Karpas-422 (cell line): ENCODE measurements at places on chromosomes 12 and 14.

GRCh38 chr12:14956024-14956891 lies 5.1 kb downstream of the ARHGDIB start:
- DNase-seq: peak; percentile 71

DNA sequence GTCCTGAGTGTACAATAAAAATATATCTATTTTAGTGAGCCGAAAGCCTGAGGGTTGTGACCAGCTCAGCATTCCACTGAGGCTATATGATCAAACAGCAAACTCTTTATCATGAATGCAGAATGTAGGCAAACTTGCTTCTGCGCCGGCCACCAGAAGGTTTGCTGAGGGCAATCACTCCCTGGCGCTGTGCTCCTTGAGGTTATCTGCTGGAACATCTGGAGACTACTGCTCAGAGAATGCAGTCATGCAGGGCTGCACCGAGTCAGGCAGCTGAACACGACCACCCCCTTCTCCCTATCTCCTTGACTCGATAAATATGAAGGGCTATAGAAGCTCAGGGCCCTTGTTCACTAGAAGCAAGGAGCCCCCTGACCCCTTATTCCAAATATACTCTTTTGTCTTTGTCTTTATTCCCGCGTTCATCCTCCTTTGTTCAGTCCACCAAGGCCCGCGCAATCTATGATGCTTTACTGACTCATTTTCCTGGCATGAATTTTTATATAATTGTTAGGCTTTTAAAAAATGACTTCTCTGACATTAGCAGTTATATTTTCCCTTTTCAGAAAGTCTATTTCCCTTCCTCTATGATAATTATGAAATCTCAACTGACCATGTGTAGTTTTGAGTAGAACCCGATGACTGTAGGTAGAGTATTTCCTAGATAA lies 1089.3 kb downstream of the SLC16A7 start:
- peak; percentile 43 for DNase-seq

- peak; percentile 67 for DNase-seq
Observed at GRCh38 chr12:1842183-1842904, 22.0 kb downstream of the LRTM2 start.

- peak; percentile 67 for DNase-seq
Observed at GRCh38 chr12:31749024-31749704, 20.3 kb upstream of the AMN1 start.

GRCh38 chr12:51383269-51383905 lies 7.8 kb downstream of the GALNT6 start:
- no peak for DNase-seq

DNA sequence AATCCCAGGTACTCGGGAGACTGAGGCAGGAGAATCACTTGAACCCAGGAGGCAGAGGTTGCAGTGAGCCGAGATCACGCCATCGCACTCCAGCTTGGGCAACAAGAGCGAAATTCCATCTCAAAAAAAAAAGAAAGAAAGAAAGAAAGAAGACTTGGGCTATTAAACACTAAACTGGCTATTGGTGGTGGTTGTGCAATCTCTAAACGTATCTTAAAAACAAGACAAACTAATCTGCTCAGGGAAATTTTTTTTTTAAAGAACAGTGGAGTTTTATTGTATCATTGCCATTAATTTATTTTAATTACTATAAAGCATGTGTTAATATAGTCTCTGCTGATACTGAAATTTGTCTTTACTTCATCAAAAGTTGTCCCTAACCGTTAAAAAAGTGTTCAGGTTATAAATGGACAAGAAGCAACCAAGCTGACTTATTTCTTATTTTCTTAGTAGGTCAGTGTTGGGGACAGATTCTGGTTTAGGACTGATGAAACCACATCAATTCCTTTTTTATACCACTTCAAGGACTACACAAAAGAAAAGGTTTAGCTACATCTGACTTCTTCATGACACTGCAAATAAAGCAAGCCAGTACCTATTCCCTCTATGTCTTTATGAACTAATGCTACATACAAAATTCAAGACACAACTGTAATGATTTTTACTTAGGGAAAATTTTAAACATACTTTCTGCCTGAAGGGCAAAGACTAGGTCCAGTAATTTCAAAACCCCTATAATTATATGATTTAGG lies 68.7 kb upstream of the KRAS start:
- peak; percentile 50 for DNase-seq

GRCh38 chr12:2239381-2239871 lies 186.6 kb downstream of the CACNA1C start:
- no peak for DNase-seq

DNA sequence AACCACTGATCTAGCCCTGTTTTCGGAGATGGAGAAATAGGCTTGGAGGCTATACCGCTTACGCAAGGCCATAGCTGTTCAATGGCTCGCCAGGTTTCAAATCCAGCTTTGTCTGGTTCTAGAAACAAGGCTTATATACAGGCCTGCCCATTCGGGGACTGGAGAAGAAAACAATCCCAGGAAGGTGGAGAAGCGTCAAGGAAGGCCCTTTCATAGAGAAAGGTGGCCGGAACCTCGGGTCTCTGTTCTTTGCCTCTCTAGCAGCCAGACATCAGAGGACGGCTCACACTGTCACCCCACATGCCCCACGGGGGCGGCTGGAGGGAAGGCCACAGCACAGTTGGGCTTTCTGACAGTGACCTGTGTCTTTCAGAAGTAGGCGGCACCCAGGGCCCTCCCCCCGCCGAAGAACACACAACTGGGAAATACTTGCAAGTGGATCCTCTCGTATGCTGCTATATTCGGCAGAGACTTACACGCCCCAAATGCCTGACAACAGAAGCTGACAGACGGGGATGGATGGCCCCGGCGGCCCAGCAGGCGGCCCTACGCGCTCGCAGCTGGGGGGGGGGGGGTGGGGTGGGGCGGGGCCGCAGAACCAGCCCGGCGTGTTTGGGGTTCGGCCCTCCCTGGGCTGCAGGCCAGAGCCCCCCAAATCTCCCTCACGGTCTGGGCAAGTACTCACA lies 4.5 kb upstream of the SETD1B start:
- DNase-seq: peak; percentile 78

DNA sequence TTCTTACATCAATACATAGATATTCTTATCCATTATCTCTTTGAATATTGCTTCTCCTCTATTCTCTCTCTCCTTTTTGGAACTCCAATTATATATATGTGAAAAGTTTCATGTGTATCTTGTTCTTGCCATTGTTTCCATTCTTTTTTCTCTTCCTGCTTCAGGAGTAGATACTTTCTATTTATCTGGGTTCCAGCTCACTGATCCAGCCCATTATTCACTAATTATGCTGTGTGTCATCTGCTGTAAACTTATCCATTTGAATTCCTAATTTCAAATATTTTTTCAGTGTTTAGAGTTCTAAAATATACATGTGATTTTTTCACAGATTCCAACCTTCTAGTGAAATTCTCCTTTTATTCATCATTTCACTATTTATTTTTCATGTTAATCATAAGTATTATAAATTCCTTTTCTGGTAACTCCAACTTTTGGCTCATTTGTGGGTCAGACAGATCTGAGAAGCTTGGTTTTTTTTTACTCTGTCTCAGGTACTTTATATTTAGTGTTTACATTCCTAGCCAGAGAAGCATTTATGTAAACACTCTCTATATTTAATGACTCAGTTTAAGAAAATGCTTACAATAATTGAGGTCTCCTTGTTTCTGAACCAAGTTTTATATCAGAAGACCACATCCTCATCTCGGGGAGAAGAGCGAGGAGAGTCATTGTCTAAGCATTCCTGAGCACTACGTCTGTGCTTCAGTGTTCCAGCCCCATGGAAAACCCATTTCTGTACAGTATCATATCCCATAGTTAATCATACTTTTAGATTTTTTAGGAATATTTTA lies 15.9 kb upstream of the AMIGO2 start:
- DNase-seq: no peak

DNA sequence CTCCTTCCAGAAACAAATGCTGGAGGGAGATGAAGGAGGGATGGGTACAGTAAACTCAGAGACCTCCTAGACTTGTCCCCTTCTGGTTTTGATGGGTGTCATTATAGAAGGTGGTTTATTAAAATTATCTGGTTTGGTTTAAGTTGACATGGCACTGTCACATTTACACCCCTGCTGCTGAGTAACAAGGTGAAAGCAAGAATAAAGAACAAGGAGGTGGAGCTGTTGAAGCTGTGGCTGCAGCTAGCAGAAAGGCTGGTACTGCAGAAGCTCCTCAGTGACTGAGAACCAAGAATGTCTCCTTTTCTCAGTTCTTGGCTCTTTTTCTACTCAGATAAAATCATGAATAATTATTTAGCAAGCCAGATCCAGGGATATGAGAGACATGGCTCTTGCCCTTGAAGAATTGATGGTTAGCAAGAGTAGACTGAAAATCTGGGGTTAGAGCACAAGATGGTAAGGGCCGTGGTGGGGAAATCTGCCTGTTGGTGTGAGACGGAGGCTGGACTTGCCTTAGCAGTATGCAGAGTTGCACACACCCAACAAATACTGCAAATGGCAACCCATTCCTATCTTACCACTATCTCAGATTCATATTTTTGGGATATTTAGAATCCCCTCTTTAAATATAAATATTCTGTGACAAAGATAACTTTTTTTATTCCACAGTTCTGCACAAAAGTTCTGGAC lies at the start of gene GZMH:
Gene GZMH, minus strand, starts transcription at position 31 of the 690 bp plus-strand sequence. CDS start 72 bp downstream, outside the sequence.
- no peak for DNase-seq

GRCh38 chr14:21091821-21092272 lies 6.6 kb downstream of the ZNF219 start:
- DNase-seq: no peak

DNA sequence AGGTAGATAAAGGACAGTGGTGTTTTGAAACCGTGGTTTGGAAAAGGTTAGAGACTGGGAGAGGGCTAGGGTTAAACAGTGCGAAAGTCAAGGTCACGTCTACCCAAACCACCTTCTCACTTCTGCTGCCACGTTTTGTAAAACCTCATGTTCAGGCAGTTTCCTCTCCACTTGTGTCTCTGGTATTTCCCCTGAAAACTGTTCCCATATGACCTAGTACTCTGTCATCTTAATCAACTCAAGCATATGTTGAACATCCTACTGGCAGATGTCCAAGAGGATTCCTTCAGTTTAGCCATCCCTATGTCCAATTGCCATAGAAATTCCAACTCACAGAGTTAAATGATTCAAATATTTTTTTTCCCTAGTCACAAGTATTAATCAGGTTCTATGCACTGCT lies 17.4 kb downstream of the CLEC4C start:
- no peak for DNase-seq

GRCh38 chr12:74431801-74432200 lies 105.8 kb upstream of the ATXN7L3B start:
- DNase-seq: no peak

GRCh38 chr14:95098984-95099599 lies 58.2 kb downstream of the DICER1 start:
- DNase-seq: peak; percentile 89

DNA sequence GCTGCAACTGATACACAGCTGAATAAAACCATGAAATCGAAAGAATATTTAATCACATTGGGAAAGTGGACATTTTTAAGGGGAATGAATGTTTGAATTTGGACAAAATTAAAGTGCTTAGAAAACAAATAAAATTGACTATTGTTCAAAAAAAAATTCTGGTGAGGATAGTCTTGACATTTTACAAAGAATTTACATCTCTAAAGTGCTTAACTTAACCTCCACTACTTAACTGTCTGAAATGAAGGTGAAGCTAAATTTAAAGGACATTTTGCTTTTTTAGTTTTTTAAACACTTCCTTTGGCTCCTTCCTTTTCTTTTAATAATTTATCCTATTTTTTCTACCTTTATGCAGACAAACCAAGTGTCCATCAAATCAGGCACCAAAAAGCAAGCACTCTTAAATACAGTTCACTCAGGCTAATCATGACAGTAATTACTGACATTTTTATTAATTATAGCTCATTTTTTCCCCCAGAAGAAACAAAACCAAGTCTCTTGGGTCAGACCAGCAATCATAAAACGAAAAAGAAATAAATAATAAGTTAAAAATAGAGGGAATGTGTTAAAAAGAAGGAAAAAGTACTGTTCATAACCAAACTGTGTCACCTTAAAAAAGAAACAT lies 5.7 kb upstream of the CCND2 start:
- DNase-seq: no peak

DNA sequence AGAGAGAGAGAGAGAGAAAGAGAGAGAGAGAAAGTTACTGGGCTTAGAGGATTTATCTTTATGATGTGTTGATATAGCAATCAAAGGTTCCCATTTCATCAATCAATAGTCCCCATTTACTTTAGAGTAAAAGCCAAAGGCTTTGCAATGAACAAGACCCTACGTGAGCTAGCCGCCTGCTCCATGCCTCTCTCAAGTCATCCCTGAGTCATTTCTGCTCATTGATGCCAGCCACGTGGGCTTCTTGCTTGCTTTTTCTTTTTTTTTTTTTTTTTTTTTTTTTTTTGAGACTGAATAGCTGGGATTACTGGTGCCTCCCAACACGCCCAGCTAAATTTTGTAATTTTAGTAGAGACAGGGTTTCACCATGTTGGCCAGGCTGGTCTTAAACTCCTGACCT lies 70.9 kb downstream of the GPR135 start:
- no peak for DNase-seq

DNA sequence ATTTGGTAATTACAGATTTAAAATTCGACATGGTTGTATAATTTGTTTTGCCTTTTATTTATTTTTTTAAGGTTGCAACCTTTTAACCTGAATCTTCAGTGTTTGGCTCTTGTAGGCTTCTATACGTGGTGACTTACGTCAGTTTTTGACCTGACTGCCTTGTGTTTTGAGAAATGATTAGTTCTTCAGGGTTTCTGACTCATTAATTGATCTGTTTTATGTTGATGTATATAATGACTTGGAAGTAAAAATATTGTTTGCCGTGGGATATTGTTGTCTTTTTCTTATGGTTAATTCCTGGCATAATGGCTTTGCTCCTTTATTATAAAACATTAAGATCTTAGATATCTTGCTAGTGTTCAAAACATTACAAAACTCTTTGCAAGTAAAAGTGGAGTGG lies 2.5 kb downstream of the RASSF8 start:
- no peak for DNase-seq

DNA sequence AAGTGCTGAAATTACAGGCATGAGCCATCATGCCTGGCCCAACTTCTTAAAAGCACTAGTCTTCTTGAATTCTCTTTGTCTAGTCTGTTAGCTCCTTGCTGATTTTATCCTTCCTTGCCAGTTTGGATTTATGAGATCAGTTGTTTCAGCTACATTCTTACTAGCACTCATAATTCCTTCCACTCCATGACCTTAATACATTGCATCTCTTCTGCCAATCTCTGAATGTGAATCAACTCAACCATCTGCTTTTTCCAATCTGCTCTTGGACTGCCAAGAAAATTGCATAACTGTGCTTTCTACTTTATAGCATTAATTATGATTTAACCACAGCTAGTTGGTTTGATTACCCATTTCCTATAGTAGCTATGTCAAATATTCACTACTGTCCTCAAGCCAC lies 14.9 kb upstream of the HEATR5A start:
- no peak for DNase-seq

GRCh38 chr14:88961214-88961613 lies 136.8 kb downstream of the TTC8 start:
- no peak for DNase-seq
